Germinal center (tissue), 1 donor: ENCODE measurements at places on chromosomes 2 and 18.

DNA sequence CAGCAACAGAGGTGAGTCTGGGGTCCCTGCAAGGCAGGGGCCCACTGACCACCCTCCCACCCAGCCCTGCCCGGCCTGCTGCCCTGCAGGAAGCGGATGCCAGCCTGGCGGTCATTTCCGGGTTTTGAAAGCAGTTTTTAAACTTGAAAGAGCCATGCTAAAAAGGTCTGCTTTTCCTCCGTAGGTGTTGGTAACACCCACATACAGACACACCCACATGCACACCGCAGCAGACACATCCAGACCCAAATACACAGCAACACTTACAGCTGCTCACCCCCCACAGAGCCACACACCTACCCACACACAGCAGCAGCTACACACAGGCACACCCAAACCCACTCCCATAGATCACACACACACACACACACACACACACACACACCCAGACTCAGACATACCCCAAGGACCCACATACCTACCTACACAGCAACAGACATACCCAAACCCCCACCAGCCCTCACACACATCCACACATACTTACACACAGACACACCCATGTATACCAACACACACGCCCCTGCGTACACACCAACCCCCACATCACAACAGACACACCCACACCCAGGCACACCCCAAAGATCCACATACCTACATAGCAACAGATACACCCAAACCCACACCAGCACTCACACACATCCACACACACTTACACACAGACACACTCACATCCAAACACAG is 7.6 kb downstream of the ZFP36L2 start:
- peak; percentile 77 for DNase-seq

- DNase-seq, result no peak
These were observed 37.5 kb downstream of the TBC1D8 start for GRCh38 chr2:101113441-101114267.

- DNase-seq, result no peak
These were observed 43.6 kb downstream of the KIAA2012 start for GRCh38 chr2:202116691-202117090.

DNA sequence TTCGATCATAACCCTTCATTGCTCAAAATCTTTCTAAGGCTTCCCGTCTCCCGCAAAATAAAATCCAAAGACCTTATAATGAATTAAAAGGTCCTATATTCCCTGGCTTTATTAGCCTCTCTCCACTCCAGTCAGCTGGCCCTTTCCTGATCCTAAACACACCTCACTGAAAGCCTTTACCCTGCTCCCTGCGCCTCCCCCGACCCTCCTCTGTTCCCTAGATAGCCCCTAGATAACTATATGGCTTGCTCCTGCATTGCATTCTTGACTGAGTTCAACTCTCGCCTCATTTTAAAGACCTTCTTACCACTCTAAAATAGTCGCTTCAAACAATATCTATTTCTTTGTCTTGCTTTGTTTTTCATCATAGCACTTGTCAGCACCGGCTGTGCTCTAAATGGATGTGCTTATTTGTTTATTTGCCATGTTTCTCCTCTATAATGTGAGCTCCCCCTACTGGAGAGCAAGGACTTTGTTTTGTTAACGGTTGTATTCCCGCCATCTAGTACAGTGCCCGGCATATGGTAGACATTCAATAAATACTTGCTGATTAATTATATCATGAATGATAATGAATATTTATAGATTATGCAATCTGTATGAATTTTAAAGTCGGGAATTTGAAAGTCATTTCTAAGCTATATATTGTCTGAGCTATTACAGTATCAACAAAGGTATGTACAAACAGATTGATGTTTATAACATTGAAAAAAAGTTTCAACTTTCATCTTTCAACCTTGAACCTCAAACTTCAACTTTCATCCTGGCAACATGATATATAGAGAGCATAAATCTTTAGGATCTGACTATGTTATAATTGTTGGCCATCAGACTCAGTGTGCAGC is 32.4 kb upstream of the VIT start:
- peak; percentile 20 for DNase-seq

- no peak for DNase-seq
These were observed 58.9 kb downstream of the VWC2L start for GRCh38 chr2:214469728-214470127.

DNA sequence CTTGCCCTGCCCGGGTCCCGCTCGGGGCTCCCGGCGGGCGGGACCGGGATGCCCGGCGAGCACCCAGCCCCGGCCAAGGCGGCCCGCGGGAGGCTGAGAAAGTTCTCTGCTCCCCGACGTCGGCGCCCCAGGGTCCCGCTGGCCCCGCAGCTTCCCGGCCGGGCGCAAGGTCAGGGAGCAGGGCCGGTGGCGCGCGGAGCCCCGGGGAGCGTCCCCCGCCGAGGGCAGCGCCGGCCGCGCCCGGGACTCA is 331 bp downstream of the SERPINE2 start:
- DNase-seq, result no peak

- DNase-seq, result no peak
These were observed 80.2 kb upstream of the PHLPP1 start for GRCh38 chr18:62634979-62635630.

- no peak for DNase-seq
These were observed 911 bp upstream of the PTPRM start for GRCh38 chr18:7566244-7566566.

DNA sequence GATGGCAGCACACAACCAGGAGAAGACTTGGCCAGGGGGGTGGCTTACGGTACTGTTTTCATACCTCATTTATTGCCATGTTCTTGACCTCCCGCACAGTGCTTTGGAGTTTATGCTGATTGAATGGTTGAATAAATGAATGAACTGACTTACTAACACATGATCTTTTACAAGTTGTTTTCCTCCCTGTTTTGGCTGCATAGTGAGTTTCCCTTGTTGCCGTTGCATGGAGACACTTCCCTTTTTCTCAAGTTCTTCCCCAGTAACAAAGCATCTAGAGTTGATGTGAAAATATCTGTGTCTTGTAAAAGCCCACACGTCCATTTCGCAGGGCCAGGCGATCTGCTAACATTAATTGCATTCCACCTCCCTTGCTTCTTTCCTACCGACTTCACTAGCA is 35.7 kb upstream of the RAB1A start:
- DNase-seq, result no peak

DNA sequence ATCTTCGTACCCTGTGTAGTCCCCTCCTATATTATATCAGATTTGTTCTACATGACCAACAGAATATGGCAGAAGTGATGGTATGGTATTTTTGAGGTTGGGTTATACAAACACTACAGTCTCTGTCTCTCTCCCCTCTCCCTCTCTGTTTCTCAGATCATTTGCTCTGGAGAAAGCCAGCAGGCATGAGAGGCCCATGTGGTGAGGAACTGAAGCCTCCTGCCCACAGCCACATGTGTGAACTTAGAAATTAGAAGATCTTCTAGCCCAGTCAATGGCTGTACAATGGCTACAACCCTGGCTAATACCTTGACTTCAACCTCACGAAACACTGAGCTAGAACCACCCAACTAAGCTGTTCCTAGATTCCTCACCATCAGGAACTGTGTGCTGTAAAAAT is 250.6 kb downstream of the SMAD2 start:
- DNase-seq, result no peak

DNA sequence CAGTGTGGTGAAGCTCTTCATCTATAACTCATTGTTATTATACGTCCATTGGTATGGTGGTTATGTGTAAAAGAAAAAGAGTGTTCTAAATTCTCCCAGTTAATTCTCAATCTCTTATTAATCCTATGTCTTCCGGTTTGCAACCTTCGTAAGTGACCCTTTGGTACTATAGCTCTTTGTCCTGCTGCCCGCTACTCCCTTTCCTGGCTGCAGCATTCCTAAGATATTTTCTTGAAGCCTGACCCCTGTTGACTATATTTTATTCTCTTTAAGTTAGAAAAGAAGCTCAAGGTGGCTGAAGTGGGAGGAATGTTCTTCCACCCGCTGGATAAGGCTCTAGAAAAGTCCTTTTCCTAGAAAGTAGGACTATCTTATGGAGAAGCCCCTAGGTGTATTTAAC is 684.8 kb downstream of the SOCS6 start:
- DNase-seq, result no peak

GRCh38 chr2:96685577-96686459 is 43.3 kb downstream of the FER1L5 start:
- DNase-seq, result no peak

GRCh38 chr2:183207110-183207509 is 82.9 kb downstream of the NUP35 start:
- no peak for DNase-seq

- DNase-seq, result no peak
These were observed 36.0 kb downstream of the PHLPP1 start for GRCh38 chr18:62751341-62751821.

DNA sequence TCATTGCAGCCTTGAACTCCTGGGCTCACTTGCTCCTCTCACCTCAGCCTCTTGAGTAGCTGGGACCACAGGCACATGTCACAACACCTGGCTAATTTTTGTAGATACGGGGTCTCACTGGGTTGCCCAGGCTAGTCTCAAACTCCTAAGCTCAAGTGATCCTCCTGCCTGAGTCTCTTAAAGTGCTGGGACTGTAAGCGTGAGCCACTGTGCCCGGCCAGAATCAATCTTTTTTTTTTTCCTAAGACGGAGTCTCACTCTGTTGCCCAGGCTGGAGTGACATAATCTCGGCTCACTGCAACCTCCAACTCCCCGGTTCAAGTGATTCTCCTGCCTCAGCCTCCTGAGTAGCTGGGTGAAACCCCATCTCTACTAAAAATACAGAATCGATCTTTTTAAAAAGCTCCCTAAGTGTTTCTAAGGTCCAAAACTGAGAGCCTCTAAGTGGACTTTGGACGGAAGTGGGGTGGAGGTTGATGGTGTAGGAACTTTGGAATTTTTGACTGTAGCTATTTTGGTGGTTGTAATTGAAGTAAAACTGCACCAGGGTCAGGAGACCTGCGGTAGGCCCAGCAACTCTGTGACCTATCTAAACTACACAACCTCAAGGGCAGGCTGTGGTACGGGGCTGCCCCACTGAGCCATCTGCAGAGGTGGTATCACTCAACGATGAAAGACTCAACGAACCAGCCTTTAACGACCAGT is 82.9 kb downstream of the POLR1A start:
- DNase-seq, result no peak

- no peak for DNase-seq
These were observed 30.3 kb downstream of the TNP1 start for GRCh38 chr2:216829533-216829932.

GRCh38 chr2:172792711-172793110 is 57.1 kb downstream of the RAPGEF4 start:
- DNase-seq, result no peak

DNA sequence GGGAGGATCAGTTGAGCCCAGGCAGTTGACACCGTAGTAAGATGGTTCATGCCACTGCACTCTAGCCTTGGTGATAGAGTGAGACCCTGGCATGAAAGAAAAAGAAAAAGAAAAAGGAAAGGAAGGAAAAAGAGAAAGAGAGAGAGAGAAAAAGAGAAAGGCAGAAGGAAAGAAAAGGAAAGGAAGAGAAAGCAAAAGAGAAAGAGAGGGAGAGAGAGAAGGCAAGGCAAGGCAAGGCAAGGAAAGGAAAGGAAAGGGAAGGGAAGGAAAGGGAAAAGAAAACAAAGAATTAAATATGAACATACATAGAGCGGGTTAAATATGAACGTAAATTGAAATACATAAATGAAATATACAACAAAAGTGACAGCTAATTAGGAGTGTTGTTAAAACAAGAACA is 167.5 kb upstream of the SETBP1 start:
- DNase-seq, result no peak

GRCh38 chr2:226665306-226665831 is 134.3 kb downstream of the IRS1 start:
- DNase-seq, result no peak

DNA sequence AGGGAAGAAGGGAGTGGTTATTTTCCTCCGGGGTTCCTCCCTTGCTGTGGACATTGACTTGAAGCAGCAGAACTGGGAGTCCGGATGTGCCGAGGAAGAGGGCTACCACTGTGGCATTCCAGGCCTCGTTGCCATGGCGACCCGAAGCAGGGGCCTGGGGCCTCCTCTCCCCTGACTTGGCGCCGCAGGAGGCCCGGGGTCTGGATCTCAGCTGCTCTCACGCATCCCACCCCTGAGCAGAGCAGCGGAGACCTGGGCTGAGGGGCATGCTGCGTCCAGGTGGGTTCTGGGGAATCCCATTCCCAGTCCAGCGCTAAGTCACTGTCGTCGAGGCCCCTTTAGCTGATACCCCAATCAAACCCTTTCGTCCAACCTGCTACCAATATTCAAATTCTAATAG is 100.2 kb downstream of the BCL11A start:
- DNase-seq, result no peak

GRCh38 chr2:75336451-75336850 is 137.1 kb upstream of the TACR1 start:
- no peak for DNase-seq

GRCh38 chr18:66209656-66210055 is 394.2 kb downstream of the CDH19 start:
- no peak for DNase-seq

DNA sequence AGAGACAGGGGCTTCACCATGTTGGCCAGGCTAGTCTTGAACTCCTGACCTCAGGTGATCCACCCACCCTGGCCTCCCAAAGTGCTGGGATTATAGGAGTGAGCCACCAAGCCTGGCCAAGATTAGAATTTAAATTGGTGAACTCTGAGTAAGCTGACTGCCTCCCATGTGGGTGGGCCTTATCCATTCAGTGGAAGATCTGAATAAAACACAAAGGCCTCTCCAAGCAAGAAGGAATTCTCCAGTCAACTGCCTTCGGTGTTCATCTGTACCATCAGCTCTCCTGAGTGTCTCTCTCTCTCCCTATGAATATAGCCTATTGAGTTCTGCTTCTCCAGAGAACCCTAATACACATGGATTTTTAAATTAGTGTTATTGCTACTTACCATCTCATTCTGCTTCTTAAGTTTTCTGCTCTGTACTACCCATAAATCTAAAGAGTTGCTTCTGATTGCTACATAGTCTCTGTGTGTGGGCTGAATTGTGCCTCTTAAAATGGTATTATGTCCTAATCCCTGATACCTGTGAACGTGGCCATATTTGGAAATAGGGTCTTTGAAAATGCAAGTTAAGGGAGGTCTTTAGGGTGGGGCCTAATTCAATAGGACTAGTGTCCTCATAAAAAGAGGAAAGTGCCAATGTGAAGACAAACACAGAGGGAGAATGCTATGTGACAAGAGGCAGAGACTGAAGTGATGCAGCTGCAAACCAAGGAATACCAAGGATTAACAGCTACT is 36.3 kb downstream of the FBXO11 start:
- no peak for DNase-seq

DNA sequence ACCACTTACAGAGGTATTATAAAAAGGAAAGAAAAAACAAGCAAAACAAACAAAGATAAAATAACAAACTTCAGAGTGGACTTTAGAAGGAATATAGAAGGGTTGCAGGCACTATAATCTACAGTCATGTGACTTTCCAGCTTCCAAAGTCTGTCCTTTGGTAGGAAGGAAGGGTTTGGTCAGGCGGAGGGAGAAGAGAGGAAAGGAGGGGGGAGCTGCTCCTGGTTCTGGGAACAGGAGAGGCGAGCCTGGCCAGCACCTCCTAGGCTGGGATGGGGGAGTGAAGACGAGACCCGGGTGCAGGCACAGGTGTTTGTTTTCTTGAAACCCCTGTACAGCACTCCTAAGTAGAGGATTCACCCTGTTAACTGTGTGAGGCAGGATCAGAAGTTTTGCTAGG is 53.8 kb upstream of the GATA6 start:
- DNase-seq, result no peak
